ENCODE measurements at places on chromosomes 5 and 9. TPM values are rescaled to one million over a fixed set of nuclear protein-coding genes. Genes with fewer than 3 reads are reported as not detected.

ITGA2 gene
- total RNA-seq: 37.0 TPM

DMRTA1 gene
- total RNA-seq: not detected

PCDHGA6 gene
- total RNA-seq: 0.16 TPM

PROB1 gene
- 10.9 TPM for total RNA-seq

IPO11 gene
- total RNA-seq: 38.0 TPM

KLF4 gene
- total RNA-seq: 0.53 TPM

GPRIN1 gene
- total RNA-seq: 3.4 TPM

MED7 gene
- total RNA-seq: 17.0 TPM

GHR gene
- total RNA-seq: not detected

C9orf153 gene
- total RNA-seq: 0.38 TPM

SSNA1 gene
- total RNA-seq: 91.3 TPM

CD72 gene
- 11.4 TPM for total RNA-seq

ARHGEF37 gene
- total RNA-seq: 1.1 TPM

SV2C gene
- total RNA-seq: 0.20 TPM

TLX3 gene
- not detected for total RNA-seq

CDKN2B-AS1 gene
- total RNA-seq: 3.3 TPM

ADAMTS16 gene
- not detected for total RNA-seq

TUSC1 gene
- total RNA-seq: not detected

RASEF gene
- not detected for total RNA-seq

GADD45G gene
- 38.5 TPM for total RNA-seq

PCDHB13 gene
- not detected for total RNA-seq

WDR38 gene
- not detected for total RNA-seq

CDO1 gene
- not detected for total RNA-seq

GFRA3 gene
- total RNA-seq: 0.19 TPM

SPINK6 gene
- total RNA-seq: not detected

CBY3 gene
- 0.59 TPM for total RNA-seq

CDX1 gene
- not detected for total RNA-seq

HEMGN gene
- 0.23 TPM for total RNA-seq

GRXCR2 gene
- total RNA-seq: not detected

SLC6A7 gene
- not detected for total RNA-seq

ANXA2R gene
- 14.5 TPM for total RNA-seq

PCDHGA3 gene
- 0.15 TPM for total RNA-seq

SYNPO gene
- total RNA-seq: 0.05 TPM

GZMA gene
- total RNA-seq: 1,065 TPM

TXNDC8 gene
- not detected for total RNA-seq

FGF1 gene
- total RNA-seq: not detected

NOXA1 gene
- total RNA-seq: 0.30 TPM

EGFLAM gene
- total RNA-seq: not detected

CNTNAP3 gene
- not detected for total RNA-seq

CDK9 gene
- 128 TPM for total RNA-seq

BAAT gene
- not detected for total RNA-seq

IL4 gene
- total RNA-seq: 0.53 TPM

ZBED3 gene
- total RNA-seq: 0.80 TPM

KIF20A gene
- total RNA-seq: 64.3 TPM

SPINK13 gene
- total RNA-seq: not detected

C5orf34 gene
- total RNA-seq: 9.8 TPM

LCN12 gene
- 0.68 TPM for total RNA-seq

TIMD4 gene
- total RNA-seq: 10.2 TPM

KCNV2 gene
- not detected for total RNA-seq

Measured in activated CD8-positive, alpha-beta memory T cell treated with anti-CD3 and anti-CD28 coated beads, Interleukin-2, amount 10 ng/mL, durations not matched to agents 7 days and 5 days (primary cell).